Stimulated activated CD4-positive, alpha-beta T cell treated with anti-CD3 and anti-CD28 coated beads, Interleukin-1b, Interleukin-23, amount 100 ng/mL, for 48 hours (primary cell): ENCODE measurements at places on chromosomes 7 and 10.

DNA sequence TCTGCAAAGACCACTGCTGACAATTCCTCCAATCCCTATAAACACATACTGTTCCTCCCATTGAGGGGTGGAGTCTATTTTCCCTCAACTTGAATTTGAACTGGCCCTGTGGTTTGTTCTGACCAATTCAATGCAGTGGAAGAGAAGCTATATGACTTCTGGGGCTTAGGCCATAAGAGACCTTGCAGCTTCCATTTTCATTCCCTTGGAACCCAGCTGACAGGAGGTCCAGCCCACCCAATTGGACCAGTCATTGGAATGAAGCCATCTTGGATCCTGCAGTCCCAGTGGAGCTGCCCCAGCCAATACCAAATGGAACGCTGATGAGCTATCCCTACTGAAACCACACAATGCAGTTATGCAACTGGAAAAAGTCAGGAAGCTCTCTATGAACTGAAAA, 8.9 kb upstream of the TMED4 start:
- DNase-seq: no peak

DNA sequence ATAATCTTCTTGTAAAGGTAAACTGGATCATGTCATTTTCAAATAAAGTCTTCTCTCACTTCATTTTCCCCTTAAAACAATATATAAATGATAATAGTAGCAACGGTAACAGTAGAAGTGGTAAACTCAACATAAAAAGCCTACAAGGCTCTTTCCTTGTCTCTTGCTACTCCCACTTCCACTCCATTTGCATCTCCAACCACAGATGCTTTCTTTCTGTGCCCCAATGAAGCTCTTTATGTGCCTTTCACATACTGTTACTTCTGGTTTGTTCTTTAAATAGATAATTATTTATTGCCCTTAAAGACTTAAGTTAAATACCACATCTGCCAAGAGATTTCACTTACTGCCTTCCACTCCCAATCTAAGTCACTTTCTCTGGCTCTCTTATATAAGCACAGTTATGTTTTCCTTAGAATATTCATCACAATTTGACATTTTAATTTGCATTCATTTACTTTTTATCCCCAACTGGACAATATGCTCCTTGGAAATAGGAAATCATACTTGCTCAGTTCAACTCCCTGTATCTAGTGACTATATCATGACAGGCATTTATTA, 149.9 kb downstream of the CRPPA start:
- no peak for DNase-seq

GRCh38 chr7:149093228-149093627, 2.7 kb upstream of the ZNF786 start:
- DNase-seq: no peak

- DNase-seq: no peak
These were observed 58.3 kb upstream of the GTF2I start for GRCh38 chr7:74599244-74599643.
